GDM1 (cell line): ENCODE measurements at places on chromosomes 4 and X.

DNA sequence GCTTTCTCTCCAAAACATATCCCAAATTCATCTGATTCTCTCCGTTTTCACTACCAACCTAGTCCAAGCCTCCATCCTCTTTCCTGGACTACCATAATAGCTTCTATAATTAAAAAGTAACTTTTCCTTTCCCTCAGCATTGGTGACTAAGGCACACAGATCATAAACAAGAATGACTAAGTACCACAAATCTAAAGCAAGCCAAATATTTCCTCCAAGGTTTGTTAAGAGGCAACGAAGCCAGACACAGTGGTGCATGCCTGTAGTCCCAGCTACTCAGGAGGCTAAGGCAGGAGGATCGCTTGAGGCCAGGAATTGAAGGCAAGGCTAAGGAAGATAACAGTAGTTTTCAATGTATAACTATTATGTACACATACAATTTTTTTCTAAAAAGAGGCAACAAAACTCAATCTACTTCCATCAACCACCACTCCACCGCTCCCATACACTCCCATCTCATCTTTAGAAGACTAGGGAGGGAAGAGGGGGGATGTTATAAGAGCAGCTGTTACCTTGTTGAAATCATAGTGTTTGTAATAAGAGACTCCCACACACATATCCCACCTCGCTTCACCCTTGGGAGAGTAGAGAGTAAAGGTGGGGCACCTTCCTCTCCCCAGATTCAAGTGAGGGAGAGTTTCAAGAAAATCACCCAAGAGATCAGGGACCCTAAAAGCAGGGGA is 4.2 kb upstream of the JCHAIN start:
- DNase-seq: no peak

GRCh38 chr4:21018817-21019216 is 318.6 kb downstream of the PACRGL start:
- no peak for DNase-seq

GRCh38 chrX:71320126-71320525 is 18.6 kb downstream of the ITGB1BP2 start:
- DNase-seq: no peak

DNA sequence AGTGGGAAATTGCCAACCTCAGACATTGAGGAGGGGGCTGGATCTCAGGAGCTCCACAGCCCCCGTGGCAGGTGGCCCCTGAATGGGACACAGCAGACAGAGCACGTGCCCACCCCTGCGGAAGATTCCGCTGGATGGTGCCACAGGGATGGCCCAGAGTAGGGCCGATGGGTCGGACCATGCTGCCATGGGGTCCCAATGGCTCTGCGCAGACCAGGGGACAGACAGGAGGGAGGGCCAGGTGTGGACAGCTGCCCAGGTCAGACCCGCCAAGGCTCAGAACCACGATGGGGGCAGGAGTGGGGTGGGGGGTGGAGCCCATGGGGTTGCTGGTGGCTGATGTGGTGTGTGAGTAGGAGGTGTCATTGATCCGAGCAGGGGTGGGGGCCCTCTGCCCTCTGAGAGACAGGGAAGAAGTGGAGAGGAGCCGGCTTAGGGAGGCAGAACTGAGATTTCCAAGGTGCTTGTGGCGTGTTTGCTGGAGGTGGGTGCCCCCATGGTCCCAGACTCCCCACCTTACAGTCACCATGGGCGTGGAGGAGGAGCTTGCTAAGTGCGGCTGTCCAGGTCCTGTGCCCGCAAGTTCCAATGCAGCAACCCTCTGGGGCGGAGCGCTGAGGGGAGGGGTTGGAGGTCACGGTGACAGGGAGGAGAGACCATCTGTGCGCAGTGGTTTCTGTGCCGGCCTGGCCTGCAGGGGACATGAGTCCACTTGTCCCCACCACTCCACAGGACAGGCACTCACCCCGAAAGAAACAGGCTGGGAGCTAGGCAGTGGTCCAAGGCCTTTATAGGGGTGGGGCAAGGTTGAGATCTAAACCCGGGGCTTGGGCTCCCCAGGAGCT is 12.9 kb downstream of the SH3TC1 start:
- no peak for DNase-seq

- DNase-seq: no peak
Measured at GRCh38 chrX:136480383-136480782, 7.4 kb upstream of the BRS3 start.
